ENCODE measurements at places on chromosomes 11 and 22.

- no peak for DNase-seq
Measured at GRCh38 chr11:103494491-103494890, 385.3 kb downstream of the DYNC2H1 start.

DNA sequence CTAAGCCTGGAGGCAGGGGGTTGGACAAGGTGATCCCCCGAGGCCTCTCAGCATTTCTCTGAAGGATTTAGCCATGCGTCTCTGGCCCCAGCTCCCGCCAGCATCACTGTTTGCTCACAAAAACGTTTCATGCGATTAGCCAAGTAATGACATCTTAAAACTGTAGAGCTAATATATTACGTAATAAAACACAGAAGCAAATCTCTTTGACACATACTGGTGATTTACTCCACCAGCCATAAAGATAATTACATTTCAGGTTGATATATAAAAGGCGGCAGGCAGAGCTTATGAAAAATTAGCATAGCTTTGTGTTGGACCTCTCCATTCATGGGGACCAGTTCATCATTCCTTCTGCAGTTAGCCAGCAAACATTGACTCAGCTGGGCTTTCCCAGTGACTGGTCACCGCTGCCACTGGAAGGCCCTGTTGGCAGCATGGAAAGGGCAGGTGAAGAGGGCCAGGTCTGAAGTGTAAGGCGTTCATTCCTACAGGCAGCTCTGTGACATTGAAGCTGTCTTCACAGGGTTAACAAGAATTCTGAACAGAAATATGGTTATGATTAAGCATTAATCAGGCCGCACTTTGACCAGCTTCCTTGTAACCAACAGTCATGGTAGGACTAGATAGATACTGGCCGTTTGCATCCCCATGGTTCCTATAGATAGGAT, 150.3 kb downstream of the NECTIN1 start:
- no peak for DNase-seq

DNA sequence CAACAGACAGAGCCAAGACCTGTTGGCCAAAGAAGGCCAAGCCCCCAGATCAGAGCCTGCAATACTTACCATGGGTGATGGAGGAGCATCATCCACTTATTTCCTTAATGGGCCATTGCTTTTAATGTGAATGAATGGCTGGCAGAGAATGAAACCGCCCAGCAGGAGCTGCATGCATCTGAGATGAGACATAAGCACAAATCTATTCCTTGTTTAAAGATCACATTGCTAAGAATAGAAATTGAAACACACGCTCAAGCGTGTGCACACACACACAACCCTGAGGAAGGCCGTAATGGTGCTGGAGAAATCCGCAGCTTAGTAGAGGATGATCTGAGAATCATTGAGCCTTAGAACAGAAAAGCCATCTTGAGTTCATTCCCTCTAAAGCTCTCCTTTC, 5.3 kb upstream of the RRAS2 start:
- DNase-seq, result no peak

DNA sequence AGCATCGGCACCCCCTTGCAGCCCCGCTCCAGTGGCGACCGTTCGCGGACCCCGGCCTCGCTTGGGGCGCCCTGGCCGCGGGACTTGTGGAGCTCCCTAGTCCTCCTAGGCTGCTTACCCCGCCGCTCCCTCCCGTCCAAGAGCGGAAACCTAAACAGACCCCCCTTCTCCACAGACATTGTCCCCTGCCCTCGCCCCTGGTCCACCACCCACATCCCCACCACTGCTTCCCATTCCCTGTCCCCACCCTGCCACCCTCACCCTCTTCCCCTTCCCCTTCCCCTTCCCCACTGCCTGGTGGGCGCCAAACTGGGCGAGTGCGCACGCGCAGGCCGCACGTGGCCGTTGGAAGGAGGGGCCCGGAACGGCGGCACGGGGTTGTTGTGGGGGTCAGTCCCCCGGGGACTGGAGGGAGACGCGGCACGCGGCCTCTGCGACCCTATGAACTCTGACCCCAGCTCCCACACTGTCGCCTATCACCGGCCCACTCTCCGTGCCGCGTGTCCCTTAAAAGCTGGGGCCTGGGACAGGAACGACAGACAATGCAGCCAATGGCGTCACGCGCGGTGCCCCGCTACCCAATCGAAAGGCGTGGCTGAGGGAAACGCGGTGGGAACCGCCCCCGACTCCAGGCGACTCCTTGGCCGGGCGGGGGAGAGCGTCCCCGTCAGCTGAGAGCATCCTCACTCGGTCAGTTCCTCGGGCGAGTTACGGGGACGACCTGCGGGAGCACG, at the start of gene SNX32:
TSS of gene SNX32 (plus strand) at position 667 of the 734 bp plus-strand sequence. CDS start 103 bp downstream, outside the sequence.
- DNase-seq, result peak; percentile 81

DNA sequence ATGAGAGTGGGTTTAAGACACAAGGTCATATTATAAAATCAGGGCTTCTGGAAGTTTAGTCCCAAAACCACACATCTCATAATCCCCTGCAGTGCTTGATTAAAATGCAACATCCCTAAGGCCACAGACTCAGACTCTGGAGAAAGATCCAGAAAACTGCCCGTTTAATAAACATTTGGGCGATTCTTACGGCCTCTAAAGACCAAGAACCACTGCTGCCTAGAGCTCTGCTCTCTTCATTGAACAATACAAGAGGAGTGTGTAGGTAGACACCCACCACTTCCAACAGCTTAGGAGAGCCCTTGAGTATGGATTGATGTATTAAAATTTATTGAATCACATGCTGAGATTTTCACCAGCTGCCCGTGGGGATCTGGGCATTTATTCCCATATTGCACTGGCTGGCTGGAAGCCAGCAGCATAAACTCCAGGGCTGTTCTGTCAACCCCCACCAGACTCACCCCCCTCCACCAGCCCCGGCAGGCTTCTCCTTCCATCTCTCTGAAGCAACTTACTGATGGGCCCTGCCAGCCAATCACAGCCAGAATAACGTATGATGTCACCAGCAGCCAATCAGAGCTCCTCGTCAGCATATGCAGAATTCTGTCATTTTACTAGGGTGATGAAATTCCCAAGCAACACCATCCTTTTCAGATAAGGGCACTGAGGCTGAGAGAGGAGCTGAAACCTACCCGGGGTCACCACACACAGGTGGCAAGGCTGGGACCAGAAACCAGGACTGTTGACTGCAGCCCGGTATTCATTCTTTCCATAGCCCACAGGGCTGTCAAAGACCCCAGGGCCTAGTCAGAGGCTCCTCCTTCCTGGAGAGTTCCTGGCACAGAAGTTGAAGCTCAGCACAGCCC, 749 bp upstream of the BEST1 start:
- no peak for DNase-seq

GRCh38 chr11:1129611-1130160, 28.1 kb upstream of the MUC5AC start:
- no peak for DNase-seq

Measured in stimulated activated CD8-positive, alpha-beta memory T cell treated with anti-CD3 and anti-CD28 coated beads, Interleukin-4, amount 100 ng/mL, for 1 hour (primary cell).